ENCODE measurements at places on chromosomes 12 and 14. TPM values are rescaled to one million over a fixed set of nuclear protein-coding genes. Genes with fewer than 3 reads are reported as not detected.

Gene TMEM52B
- total RNA-seq, result not detected

Gene ADAMTS20
- not detected for total RNA-seq

Gene BEGAIN
- total RNA-seq, result 0.79 TPM

Gene PLEK2
- not detected for total RNA-seq

Gene LRRC9
- total RNA-seq, result 0.05 TPM

Gene GZMB
- total RNA-seq, result 0.40 TPM

Gene COX8C
- 0.55 TPM for total RNA-seq

Gene OR10A7
- total RNA-seq, result not detected

Gene CCDC177
- total RNA-seq, result not detected

Gene TSHR
- total RNA-seq, result not detected

Gene ATP6V1D
- 155 TPM for total RNA-seq

Gene MRPL51
- 275 TPM for total RNA-seq

Gene AMN1
- 16.7 TPM for total RNA-seq

Gene GPRC5D
- total RNA-seq, result not detected
